ENCODE measurements at places on chromosomes 4 and X.
A peak's percentile ranks its signal among the peaks of the same experiment; 100 is the strongest.

GRCh38 chrX:137195991-137196390 lies 162.2 kb upstream of the GPR101 start:
- no peak for DNase-seq

GRCh38 chrX:108162265-108162664 lies 70.7 kb downstream of the ATG4A start:
- DNase-seq, result no peak

- no peak for DNase-seq
These were observed 45.6 kb downstream of the ATRX start for GRCh38 chrX:77740376-77740905.

DNA sequence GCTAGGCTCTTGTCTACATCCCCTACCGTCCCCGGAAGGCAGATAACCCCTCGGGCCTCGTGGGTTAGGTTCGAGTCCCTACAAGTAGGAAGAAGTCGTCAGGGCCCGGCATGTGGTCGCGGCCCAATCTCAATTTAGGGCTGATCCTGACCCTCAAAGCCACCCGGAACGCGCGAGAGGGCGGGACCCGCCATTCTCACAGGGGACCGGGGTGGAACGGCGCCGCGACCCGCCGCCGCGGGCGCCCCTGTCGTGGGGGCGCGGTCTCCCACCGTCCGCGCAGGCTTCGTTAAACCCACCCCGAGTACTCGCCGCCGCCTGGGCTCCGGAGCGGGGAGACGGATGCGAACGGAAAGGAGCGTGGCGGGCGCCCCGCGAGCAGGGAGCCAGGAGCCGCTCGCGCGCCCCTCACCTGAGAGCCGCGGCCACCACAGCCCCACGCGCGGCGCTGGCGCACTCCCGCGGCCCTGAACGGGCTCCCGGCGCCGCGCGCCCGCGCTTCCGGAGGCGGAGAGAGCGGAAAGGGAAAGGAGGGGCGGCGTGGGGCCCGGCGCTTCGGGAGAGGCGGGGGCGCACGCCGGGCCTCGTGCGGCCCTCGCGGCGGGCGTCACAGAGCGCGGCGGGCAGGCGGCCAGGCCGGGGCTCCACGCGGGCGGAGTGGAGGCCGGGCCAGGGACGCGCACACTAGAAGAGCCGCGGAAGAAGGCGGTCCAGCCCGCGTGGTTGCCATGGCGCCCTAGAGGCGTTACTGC lies at the start of gene CFAP97:
Gene CFAP97, minus strand, starts transcription at position 515 of the 752 bp plus-strand sequence. CDS start 12,804 bp downstream, outside the sequence.
- DNase-seq, result peak; percentile 66

- DNase-seq, result no peak
These were observed 4.8 kb downstream of the CAPN6 start for GRCh38 chrX:111265486-111265885.

GRCh38 chr4:103292373-103292772 lies 94.2 kb upstream of the CENPE start:
- DNase-seq, result no peak

DNA sequence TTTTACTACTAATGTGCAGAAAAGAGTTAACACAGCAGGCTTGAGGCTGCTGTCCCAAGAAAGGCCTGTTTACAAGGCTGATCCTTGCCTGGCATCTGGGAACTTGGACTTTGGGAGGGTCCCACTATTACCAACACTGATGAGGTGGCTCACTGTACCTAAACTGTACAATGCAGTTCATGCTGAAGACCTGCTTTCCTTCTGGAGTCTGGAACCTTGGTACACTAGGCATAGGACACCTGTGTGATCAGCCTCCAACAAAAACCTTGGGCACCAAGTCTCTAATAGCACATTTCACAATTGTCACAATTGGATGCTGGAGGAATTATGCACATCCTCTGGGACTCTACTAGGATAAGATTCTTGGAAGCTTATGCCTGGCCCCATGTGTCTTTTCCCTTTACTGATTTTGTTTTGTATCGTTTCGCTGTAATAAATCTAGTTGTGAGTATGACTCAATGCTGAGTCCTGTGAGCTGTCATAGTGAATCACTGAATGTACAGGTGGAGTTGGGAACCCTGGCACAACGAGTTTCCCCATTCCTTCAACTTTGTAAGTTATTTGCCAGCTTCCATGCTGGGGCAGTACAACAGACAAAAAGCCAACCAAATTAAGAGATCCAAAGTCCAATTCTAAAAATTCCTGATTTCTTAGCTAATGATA lies 45.9 kb downstream of the TEC start:
- no peak for DNase-seq

GRCh38 chr4:138522366-138522765 lies 280.2 kb upstream of the SLC7A11 start:
- no peak for DNase-seq

DNA sequence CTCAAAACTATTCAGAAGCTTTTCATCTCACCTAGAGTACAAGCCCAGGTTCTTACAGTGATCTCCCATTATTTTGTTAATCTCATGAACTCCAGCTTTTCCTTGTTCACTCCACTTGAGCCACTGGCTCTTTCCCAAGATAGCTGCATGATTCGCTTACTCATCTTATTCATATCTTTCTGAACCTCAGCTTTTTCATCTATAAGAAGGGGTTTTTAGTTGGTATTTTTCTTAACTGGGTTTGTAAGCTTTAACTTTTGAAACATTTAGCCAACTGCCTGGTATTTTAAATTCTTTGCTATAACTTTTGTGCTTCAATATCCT lies 24.0 kb downstream of the GIMD1 start:
- DNase-seq, result no peak

DNA sequence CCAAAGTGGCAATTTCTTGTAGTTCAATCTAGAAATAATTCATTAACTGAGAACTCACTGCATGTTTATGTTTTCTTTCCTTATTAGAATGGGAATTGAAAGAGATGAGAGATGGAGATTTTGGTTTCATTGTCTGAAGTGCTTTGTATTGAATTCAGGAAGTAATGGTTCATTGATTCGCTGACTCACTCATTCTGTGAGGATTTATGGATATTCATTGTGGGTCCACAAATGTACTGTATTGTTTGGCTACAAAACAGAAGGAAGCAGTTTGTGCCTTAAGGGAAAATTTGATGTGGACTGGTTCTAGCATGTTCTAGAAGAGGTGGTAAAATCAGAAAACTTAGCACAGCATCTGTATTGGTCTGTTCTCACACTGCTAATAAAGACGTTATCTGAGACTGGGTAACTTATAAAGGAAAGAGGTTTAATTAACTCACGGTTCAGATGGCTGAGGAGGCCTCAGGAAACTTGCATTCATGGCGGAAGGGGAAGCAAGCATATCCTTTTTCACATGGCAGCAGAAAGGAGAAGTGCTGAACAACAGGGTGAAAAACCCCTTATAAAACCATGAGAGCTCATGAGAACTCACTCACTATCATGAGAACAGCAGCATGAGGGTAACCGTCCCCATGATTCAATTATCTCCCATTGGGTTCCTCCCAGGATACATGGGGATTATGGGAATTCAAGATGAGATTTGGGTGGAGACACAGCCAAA lies 132.3 kb upstream of the VCX3A start:
- no peak for DNase-seq

GRCh38 chr4:151905197-151905596 lies 144.4 kb upstream of the GATB start:
- no peak for DNase-seq

DNA sequence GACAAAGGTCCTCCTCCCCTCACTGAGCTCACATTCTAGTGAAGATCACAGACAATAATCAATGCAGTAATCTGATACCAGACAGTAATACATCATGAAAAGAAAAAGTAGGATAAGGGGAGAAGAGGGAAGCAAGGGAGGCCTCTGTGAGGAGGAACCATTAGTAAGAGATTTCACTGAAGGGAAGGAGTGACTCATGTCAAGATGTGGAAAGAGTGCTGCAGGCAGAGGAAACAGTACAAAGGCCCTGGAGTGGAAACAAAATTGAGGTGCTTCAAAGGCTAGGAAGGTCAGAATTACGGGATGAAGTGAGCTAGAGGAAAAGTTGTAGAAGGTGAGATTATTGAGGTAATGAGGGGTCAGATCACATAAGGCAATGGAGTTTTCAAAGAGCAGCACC lies 38.1 kb downstream of the LAMTOR3 start:
- DNase-seq, result no peak

DNA sequence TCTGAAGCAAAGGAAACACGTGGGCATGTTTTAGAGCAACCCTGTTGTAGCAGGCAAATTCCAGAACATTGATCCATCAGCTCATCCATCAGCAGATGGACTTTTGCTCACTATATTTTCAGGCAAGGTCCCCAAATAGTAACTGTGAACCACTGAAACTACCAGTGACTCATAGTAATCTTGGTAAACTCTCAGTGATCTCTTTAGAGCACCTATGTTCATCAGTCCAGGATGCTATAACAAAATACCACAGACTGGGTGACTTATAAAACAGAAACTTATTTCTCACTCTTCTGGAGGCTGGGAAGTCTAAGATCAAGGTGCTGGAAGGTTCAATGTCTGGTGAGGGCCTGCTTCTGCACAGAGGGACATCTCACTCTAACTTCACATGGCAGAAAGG lies 28.9 kb upstream of the BTC start:
- DNase-seq, result no peak

DNA sequence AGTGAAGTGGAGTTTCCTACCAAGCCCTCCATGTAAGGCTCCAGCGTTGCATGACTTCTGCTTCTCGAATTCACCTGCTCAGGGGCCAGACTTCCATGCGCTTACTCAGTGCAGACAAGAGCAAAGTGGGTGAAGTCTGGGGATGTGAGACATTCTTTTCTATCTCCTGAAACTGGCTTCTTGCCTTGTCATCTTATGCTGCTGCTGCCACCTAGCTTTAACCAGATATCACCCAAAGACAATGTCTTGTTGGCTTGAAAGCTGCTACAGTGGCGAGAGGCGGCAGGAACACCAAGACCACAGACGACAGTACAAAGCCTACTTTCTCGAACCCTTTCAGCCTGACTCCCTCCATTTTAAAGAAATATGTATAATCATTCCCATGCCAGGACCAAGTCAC lies 103.6 kb upstream of the ADGRG2 start:
- DNase-seq, result no peak

GRCh38 chr4:575281-576141 lies 584 bp downstream of the TMEM271 start:
- no peak for DNase-seq

DNA sequence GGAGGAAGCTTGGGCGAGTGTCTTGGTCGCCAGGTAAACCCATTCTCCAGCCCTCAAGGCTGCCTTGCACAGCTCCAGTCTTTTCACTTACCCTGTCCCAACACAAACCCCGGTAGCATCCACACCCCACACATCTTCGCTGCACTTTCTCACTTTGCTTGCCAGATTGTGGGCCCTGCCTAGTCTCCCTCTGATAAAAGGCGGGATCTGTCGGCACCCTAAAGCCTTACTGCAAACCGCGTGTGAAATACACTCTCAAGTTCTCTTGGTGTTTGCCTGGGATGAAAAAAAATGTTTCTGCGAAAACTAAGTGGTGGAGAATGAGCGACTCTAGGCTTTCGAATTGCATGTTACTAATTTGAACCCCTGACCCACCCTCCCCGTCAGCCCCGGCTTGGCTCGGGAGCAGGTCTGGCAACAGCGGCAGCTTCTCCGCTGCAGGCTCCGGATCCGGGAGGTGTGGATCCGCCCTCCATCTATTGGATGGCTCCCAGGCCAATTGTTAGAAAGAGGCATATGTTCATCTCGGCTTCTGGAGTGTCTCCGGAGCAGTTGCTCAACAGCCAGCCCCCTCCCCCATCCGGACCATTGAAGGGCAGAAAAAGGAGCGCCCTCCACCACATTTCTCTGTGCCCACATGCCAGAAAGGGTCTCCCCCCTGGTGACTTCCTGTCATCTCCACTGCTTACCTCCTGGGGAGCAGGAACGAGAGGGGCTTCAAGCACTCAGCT lies 3.0 kb upstream of the CITED1 start:
- DNase-seq, result no peak

GRCh38 chr4:100995671-100996070 lies 351.7 kb downstream of the PPP3CA start:
- no peak for DNase-seq

- no peak for DNase-seq
These were observed 36.0 kb downstream of the GAB3 start for GRCh38 chrX:154714925-154715324.

GRCh38 chrX:29382811-29383210 lies 795.6 kb downstream of the IL1RAPL1 start:
- no peak for DNase-seq

GRCh38 chr4:4919927-4920326 lies 60.5 kb downstream of the MSX1 start:
- no peak for DNase-seq

DNA sequence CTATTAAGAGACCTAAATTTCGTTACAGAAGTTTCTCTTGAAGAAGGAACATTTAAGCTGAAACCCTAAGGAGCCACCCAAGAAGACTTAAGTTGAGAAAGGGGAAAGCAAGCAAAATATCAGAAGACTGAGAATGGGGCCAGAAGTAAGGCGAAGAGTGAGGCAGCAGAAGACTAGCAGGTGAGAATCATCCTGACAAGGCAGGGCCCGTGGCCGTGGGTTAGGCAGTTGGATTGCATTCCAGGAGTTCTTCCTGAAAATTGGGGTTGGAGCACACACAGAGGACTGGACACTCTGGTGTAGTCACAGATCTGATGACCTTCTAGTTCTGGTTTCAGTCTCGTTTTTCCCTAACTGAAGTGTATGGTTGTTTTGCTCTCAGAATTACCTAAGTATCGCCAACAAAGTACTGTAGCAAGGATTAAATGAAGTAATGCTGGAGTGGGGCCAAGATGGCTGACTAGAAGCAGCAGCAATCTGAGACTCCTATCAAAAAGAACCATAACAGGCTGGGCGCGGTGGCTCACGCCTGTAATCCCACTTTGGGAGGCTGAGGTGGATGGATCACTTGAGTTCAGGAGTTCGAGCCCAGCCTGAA lies 94.4 kb upstream of the GUCY1A1 start:
- DNase-seq, result no peak

DNA sequence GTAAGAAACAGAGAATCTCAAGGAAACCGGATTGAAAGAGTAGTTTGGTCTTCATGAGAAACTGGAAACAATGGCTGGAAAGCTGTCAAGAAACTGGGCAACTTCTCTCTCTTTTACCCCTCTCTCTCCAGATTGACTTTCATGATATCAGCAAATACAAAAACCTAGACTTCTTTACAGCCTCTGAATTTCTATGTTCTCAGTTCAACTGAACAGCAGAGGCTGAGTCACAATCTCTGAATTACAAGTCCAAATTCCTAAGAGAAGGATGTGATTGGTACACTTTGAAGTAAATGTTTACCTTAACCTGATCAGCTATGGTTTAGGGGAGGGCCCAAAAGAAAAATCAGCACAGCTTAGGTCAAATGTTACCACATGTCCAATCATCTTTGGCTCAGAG lies 974.9 kb downstream of the RPA4 start:
- DNase-seq, result no peak

DNA sequence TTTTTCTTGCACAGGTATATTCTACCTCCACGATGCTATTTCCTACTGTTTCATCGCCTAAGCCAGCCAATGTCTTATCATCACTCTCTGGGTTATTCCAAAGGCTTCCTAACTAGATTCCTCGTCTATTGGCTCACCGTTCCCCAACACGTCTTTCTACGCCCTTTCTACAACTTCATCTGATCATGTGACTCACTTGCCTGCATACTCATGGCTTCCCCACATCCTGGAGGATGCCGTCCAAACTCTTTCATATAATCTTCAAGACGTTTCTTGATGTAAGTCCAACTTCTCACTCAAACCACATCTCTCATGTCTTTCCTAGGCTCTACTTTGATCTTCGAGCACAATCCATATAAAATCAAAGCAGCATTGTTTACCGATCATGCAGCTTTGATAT lies 322.0 kb upstream of the PPARGC1A start:
- DNase-seq, result no peak
